ENCODE measurements at places on chromosomes 6 and 20. TPM values are rescaled to one million over a fixed set of nuclear protein-coding genes. Genes with fewer than 3 reads are reported as not detected.
A peak's percentile ranks its signal among the peaks of the same experiment; 100 is the strongest.

ZFP57 gene
- not detected for total RNA-seq

PTK7 gene
- total RNA-seq, result 47.5 TPM

RUNX2 gene
- total RNA-seq, result 8.2 TPM

GRCh38 chr6:14524319-14524718 is 406.7 kb downstream of the CD83 start:
- no peak for DNase-seq

DNA sequence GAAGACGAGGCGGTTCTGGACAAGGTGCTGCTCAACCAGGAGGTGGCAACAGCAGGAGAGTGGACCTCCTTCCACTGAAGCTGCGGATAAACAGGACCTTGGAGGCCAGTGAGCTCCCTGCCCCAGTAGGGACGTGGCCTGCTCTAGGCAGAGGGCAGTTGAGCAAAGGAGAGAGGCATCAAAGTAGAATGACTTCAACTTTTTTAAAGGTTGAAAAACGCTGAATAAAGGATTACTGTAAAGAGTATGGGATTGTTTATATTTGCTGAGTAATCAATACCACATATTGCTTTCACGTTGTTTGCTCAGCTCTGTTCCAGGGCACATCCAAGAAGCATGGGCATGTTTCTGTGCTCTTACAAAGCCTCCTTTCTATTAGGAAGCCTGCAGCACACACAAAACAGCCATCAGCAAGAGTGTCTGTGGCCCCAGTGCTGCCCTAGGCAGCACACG is 48.1 kb downstream of the ERMARD start:
- no peak for DNase-seq

GRCh38 chr6:25579902-25580495 is 72.0 kb upstream of the SCGN start:
- no peak for DNase-seq

DNA sequence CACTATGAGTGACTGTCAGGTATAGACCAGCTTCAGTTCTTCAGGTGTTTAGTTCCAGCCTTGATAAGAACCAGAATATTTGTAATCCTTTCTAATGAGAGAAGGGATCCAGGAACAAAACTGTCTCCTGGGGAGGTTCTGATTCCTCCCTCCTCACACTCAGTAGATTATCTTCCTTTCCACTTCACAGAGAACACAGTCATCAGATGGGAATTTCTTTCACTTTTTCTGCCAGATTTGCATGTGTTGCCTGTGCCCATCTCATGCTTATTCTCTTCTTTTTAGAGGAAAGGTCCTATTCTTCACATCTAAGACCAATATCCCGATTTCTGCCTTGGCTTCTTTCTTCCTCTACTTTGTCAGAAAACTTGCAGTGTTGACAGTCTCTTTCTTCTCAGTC is 50.8 kb downstream of the CD109 start:
- peak; percentile 21 for DNase-seq

DNA sequence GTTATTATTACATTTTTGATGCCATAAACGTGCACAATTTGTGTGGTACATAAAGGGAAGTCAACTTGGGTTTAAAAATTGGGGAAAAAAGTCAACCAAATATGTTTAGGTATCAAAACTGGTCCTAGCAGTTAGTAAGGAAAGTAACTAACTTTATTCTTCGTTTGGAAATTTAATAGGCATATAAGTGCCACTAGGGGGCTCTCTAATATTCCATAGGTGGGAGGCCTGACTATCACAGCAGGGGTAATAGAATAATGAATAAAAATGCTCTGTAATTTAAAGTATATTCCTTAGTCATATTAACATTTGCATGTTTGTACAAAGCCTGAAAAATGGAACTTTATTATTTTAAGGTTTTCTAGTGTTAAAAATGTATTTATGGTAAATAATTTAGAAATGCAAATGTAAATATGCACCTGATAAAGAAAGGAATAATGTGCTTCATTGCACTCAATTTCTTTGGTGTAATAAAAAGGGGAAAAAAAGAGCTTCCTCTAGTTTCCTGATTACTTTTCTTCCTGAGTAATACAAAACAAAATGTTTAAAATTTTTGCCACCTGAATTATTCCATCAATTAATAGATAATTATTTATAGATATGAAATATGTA is 125.7 kb upstream of the HDAC2 start:
- peak; percentile 56 for DNase-seq
